ENCODE measurements at places on chromosomes 13 and 19.

DNA sequence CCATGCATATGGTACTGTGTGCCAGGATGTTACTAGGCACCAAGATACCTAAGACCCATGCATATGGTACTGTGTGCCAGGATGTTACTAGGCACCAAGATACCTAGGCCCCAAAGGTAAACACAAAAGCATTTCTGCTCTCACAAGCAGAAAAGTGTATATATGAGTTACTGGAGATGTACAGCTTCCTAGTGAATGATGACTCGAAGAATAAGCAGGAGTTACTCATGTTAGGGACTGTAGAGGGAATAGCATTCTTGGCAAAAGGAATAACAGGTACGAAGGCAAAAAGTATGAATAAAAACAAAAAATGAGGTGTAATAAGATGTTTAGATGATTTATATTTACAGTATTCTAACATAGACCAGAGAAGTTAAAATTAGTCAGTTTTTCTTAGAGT lies 383.7 kb downstream of the DIAPH3 start:
- no peak for DNase-seq

GRCh38 chr19:8251025-8251472 lies 41.9 kb downstream of the CERS4 start:
- peak; percentile 27 for DNase-seq

DNA sequence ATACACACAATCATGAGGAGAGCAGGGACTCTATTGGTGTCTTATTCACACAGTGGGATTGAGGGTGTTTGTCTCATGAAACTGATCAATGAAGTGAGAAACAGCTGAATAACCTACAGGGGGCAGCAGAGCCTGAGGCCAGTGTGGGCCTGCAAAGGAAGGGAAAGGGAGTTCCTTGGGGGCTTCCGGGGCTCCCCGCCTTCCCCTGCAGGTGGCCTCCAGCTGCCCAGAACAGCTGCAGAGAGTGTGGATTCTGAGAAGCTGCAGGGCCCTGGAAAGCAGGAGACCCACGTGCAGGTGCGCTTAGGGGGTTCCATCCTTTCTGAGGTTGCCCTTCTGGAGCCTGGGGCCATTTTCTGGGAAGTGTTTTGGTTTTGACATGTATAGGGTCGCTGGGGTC lies 20.1 kb downstream of the ZNF763 start:
- no peak for DNase-seq

GRCh38 chr19:18428787-18429674 lies 8.9 kb downstream of the ISYNA1 start:
- peak; percentile 71 for DNase-seq

GRCh38 chr13:50283017-50283416 lies 267.8 kb downstream of the KCNRG start:
- no peak for DNase-seq

- no peak for DNase-seq
Measured at GRCh38 chr19:40253611-40254092, 27.2 kb upstream of the CCNP start.

DNA sequence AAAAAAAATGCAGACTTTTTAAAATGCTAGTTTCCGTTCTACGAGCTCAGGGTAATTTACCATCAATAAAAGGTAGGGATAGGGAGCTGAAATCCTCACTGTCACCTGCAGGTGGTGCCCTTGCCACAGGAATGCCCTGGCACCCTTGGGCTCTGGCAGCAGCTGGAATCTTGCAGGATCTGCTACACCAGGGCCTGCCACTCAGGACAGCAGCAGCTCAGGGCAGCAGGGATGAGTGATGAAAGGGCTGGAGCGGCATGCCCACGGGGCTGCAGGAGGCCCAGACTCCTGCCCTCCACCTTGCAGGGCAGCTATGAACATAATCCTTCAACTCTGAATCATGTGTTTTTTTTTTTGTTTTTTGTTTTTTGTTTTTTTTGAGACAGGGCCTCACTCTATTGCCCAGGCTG lies 54.0 kb downstream of the GNG7 start:
- peak; percentile 85 for DNase-seq

DNA sequence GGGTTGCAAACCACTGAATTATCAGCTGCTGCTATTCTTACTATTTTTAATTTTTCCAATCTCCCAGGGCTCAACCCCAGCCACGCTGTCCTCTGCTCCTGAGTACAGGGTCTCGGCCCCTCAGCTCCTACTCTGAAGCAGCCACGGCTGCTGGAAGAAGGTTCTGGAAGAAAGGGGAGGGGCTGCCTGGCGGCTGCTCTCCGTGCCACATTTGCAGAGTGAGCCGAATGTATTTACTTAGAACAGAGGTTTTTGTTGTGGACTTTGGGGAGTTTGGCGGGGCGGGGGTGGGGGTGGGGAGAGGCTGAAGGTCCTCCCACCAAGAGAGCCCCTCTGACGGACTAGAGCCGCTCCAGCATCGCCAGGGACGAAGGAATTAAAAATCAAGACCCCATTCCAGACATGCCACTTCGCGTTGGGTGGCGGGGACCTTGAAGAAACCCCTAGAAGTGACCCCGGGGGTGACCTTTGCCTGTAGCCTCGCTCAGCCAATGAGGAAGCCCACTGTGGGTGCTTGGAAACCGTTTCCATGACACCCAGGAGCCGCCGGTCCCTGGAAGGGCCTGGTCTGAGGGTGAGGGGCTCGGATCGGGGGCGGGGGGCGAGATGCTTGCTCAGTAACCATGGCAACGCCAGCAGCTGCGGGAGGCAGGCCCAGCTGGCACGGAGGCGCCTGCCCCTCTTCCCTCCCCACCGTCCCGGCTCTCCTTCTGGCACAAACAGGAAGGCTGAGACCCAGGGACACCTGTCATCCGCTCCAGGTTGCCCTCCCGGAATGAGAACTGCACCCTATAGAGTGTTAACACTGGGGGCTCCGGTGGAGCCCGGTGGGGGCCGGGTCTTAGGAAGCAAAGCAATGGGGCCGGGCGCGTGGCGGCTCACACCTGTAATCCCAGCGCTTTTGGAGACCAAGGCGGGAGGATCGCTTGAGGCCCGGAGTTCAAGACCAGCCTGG lies 54.2 kb upstream of the PTPRS start:
- no peak for DNase-seq

DNA sequence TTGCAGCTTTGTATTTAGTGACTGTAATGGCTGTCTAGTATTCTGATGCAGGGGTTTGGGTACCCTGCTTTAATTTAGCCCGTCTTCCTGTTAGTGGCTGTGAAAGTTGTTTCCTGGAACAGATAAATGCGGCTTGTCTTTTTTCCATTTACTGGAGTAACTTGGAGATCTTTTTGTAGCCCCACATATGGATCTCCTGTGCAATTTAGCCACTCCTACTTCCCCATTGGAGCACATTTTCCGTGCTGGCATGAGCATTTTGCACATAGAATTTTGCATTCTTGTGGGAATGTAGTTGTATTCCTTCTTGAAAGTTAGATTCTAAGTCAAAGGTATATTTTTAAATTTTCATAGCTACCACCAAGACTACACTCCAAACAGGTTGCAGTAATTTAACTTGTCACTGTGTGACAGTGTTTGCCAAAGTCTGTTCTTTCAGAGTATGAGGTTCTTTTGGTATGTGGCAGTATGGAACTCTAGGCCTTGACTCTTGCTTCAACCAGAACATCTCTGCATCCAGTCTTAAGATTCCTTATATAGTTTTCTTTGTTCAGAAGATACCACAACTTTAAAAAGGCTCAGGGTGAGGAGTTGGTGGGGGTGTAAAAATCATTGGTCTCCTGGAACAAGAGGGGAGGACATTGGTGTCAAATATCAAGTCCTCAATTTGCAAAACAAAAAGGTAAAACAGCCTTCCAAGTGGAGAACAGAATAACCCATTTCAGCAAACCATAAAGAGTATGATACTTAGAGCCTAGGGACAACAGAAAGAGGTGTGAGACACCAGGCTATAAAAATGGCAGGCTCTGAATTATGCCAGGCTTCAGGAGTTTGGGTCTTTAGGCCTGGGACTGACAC lies 21.1 kb upstream of the CCDC97 start:
- no peak for DNase-seq

DNA sequence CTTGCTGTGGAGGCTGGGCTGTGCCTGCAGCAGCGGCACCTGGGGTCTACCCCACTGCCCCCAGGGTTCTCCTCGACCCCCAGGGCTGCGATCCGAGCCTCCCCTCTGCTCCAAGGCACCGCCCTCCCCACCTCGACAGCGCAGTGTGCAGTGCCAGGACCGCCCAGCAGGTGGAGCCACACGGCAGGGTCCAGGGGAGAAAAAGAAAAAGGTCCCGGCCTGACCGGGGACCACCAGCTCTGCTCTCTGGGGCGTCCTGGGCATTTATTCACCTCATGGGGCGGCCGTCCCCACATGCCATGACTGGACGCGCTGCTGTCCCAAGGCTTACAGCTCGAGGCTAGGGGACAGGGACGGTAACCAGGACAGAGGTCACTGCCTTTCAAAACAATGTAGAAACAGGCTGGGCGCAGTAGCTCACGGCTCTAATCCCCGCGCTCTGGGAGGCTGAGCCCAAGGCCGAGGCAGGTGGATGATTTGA lies 10.6 kb downstream of the REXO1 start:
- peak; percentile 32 for DNase-seq

DNA sequence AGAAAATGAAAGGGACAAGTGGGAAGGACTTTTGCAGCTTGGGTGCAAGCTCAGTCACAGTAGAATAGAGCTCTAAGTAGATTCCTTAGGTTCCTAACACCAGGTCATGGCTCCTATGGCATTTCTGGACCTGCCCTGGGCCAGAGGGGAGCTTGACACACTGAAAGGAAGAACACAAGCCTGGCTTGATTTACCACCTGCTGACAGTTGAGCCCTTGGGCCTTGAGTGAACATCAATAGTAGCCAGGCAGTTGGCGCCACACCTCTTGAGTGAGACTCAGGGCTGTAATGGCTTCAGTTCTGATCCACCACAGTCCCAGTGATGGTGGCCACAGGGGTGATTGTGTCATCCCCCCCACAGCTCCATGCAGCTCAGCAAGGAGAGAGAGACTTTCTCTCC lies 221.9 kb upstream of the PCDH17 start:
- no peak for DNase-seq

DNA sequence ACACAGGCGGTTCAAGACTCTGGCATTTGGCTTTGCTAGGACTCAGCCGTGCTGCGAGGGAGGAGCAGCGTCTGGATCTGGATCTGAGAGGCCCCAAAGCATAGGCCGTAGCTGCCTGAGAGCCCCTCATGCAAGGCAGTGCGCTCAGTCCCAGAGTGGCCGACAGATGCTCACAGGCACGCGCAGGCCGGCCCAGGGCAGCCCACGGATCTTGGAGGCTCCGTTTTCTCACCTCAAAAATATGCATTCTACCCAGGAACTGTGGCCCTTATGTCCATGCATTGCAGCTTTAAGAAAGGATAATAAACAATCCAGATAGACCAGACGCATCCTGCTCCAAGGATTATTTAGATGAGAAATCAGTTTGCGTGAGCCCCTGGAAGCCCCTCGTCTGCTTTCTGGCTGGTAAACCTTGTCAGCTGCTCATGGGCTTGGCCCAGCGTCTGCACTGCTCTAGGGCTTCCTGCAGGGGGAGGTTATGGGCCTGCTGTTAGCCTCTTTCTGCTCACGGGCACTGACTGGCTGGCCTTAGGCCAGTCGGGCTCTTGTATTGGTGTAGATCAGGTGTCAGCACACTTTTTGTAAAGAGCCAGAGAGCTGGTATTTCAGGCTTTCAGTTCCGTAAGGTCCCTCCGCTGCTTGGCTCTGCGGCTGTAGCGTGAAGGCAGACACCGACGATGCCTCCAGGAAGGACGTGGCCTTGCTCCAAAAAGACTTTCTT lies 24.2 kb downstream of the TEX29 start:
- DNase-seq = peak; percentile 3

DNA sequence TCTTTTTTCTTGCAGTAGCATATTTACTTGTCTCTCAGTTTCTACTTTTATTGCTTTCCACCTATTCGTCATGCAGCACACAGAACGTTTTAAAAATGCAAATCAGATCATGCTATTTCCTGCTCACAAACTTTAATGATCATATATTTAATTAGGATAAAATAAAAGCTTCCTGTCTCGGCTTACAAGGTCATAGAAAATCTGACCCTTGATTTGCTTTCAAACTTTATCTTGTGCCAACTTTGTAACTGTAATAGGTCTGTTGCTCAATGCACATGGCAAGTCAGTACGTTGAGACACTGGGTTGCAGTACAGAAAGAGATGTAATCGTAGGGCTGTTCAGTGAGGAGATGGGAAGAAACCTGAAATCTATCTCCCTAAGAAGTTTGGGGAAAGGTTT lies 95.6 kb upstream of the CSNK1A1L start:
- DNase-seq = no peak

DNA sequence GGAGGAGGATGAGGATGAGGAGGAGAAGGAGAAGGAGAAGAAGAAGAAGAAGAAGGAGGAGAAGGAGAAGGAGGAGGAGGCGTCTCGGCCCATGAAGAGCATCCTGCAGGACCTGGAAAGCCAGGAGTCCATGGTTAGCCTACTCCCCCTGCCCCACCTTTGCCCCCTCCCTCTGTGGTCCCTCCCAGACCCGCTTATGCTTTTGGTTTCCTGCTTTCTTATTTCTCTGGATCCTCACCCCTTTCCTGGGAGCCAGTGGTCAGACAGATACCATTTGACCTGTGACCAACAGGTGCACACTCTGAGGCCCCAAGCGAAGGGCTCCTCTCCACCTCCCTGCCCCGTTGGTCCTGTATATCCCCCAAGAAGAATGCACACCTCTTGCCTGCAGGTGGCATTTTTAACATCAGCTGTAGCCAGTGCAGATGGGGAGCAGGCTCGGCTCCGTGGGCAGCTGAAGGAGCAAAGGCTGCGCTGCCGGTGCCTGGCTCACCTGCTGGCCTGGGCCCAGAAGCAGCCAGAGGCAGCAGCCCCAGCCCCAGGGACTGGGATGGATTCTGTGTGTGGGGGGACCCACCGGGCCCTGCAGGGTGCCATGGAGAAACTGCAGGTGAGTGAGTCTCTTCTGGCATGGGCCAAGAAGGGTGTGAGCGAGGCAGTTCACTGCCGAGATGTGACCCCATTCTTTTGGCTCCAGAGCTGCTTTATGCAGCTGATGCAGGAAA lies 32.1 kb upstream of the ZNF492 start:
- no peak for DNase-seq

GRCh38 chr13:27482983-27483382 lies 32.6 kb upstream of the MTIF3 start:
- DNase-seq = no peak

- DNase-seq = no peak
Measured at GRCh38 chr13:99398071-99398470, 90.9 kb upstream of the GPR183 start.

- DNase-seq = peak; percentile 60
Measured at GRCh38 chr19:18437491-18438330, at the start of gene ISYNA1. Gene ISYNA1, minus strand, starts transcription at chr19:18438133. Its CDS starts 154 bp downstream, at chr19:18437979.

DNA sequence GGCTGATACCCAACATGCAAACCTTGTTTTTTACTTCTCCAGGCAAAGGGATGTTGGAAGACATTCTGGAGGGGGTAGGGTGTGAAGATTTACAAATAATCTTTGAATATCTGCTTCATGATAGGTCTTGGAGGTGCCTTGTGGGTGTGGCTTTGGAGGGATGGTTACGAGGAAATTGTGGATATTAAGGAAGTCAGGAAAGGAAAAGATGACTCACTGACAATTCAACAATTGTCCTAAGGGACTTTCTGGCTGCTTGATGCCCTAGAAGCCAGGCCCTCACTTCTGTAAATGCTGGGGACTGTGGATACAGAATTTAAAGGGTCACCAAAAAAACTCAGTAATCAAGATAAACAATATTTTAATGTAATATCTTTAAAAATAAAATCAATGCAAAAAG lies 37.4 kb upstream of the ZNF527 start:
- peak; percentile 41 for DNase-seq

All from fibroblast of pulmonary artery (primary cell).